NCI-H748 treated with DMSO at 0.1 percent for 48 hours (cell line): ENCODE measurements at places on chromosomes 5 and 9.

GRCh38 chr9:89753472-89754055 is 148.8 kb downstream of the GADD45G start:
- no peak for DNase-seq

- DNase-seq = no peak
These were observed 93.2 kb upstream of the CXCL14 start for GRCh38 chr5:135671966-135672365.

GRCh38 chr5:153674356-153674755 is 183.9 kb downstream of the GRIA1 start:
- DNase-seq = no peak

- no peak for DNase-seq
These were observed 609.5 kb upstream of the RGMB start for GRCh38 chr5:98163796-98164493.

DNA sequence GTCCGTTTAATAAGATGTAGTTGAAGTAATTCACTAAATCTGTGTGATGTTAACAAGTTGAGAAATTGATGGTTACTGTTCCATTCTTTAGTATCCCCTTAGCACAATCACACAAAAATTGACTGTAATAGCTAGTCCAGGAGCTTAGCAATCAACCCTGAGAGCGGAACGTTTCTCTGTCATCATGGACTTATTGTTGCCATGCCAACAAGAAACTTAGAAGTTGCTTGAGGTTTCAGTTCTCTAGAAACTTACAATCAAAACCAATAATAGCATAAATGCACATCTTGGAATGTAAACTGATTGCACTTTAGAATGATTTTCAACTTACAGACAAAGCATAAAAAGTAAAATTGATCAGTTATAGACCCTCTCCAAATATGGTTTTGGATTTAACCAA is 125.4 kb upstream of the ANKH start:
- DNase-seq = no peak

DNA sequence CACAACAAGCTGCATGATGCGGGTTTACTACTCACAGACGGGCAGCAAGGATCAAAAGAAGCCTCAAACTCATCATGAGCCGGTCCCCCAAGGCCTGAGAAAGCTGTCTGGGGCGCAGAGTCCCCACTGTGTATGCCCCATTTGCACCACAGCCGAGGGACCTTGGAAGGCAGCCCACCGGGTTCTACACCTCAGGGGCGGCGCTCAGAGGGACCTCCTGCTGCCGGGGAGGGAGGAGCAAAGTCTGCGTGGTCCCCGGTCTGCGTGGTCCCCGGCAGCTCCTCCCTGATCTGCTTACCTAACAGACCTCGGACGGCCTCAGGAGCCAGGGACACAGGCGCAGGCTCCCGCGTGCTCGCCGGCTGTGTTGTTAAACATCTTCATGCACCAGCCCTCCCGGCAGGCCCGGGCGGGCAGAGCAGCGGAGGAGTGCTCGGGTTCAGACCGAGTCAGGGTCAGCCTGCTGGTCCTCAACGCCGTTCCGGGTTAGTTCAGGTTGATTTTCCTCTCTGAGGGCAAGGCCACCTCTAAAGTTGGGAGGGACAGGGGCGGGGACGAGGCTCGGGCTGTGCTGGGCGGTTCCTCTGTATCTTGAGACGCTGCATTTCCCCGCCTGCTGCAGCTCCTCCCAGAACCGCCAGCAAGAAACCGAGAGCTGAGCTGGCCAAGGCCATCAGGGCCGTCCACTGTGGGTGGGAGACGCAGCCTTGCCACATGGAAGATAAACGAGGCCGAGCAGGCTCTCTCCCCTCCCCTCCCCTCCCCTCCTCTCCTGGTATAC is 74.6 kb downstream of the MRPL36 start:
- no peak for DNase-seq

- DNase-seq = no peak
These were observed 75.0 kb upstream of the PPP1R26 start for GRCh38 chr9:135404451-135405144.

DNA sequence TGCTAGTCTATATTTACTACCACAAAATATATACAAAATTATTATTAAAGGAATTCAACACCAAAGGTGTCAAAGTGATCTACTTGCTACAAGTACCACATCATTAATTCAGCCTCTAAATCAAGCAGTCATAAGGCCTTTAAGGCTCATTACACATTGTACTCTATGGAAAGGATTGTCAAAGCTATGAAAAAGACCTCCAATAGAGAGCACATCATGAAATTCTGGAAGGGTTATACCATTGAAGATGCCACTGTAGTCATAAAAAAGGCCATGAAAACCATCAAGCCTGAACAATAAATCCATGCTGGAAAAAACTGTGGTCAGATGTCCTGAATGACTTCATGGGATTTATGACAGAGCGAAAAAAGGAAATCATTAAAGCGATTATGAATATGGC is 708.0 kb upstream of the FAM174A start:
- DNase-seq = no peak
